Aorta (tissue), 5 donors: ENCODE measurements at places on chromosomes 13 and 19. TPM values are rescaled to one million over a fixed set of nuclear protein-coding genes. Genes with fewer than 3 reads are reported as not detected.

The CPB2 gene
- not detected for total RNA-seq

The TMEM38A gene
- total RNA-seq: 5.8 TPM

The IGFL3 gene
- total RNA-seq: not detected

The CACNA1A gene
- total RNA-seq: 2.0 TPM

The SIGLEC8 gene
- total RNA-seq: 0.69 TPM

The GDF15 gene
- 9.8 TPM for total RNA-seq

The FCER2 gene
- total RNA-seq: 0.36 TPM

The MIA gene
- total RNA-seq: 1.7 TPM

The ATP4B gene
- not detected for total RNA-seq

The ZNF534 gene
- total RNA-seq: 1.1 TPM

The PPP1R37 gene
- total RNA-seq: 12.1 TPM

The PSG1 gene
- not detected for total RNA-seq

The ZNF699 gene
- total RNA-seq: 12.1 TPM
